ENCODE measurements at places on chromosomes 6 and 20.

DNA sequence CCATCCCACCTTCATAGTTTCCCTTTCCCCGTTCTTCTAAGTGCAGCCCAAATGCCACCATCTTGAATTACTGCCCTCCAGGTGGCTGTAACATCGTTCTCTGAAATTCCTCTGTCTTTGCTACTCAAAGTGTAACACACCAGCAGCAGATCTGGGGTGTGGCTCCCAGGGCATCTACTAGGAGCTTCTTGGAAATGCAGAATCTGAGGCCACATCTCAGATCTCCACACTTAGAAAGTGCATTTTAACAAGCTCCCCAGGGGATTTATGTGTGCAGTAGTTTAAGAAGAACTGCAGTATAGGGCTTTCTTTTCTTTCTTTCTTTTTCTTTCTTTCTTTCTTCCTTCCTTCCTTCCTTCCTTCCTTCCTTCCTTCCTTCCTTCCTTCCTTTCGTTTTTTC is 1.7 kb upstream of the MLIP start:
- no peak for DNase-seq

DNA sequence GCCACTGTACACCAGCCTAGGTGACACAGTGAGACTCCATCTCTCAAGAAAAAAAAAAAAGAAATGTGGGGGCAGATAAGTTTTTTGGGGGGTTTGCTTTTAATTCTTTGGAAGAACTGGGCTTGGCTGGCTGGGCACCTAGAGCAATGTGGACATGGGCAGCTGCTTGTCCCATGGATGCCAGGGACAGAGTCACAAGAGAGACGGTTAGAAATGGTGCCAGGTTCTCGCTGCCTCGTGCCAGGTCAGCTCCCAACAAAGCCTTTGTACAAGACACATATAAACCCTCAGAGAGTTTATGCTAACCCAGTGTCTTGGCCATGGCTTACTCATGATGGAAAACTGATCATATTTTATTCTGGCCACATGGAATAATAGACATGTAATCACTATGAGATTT is 76.2 kb upstream of the ESR1 start:
- no peak for DNase-seq

GRCh38 chr6:119586250-119586882 is 236.8 kb upstream of the MAN1A1 start:
- no peak for DNase-seq

DNA sequence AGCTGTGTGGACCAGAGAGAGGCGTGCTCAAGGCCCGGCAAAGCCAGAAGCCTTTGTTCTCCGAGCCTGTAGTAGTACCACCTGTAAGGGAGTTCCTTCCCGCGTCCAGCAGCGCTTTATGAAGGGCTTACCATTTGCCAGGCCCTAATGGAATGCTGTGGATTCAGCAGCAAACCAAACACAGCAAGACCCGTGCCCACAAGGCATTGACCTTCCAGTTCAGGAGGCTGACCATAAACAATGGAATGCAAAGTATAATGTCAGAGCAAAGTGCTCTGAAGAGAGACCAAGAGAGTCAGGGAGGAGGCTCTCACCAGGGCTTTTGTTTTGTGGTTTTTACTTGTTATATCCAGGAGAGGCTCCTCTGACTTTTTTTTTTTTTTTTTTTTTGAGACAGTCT is 209.8 kb downstream of the ZMYND8 start:
- DNase-seq, result no peak

GRCh38 chr6:35052694-35053565 is 88.2 kb downstream of the TCP11 start:
- no peak for DNase-seq

GRCh38 chr6:38404900-38405556 is 234.7 kb downstream of the BTBD9 start:
- no peak for DNase-seq

DNA sequence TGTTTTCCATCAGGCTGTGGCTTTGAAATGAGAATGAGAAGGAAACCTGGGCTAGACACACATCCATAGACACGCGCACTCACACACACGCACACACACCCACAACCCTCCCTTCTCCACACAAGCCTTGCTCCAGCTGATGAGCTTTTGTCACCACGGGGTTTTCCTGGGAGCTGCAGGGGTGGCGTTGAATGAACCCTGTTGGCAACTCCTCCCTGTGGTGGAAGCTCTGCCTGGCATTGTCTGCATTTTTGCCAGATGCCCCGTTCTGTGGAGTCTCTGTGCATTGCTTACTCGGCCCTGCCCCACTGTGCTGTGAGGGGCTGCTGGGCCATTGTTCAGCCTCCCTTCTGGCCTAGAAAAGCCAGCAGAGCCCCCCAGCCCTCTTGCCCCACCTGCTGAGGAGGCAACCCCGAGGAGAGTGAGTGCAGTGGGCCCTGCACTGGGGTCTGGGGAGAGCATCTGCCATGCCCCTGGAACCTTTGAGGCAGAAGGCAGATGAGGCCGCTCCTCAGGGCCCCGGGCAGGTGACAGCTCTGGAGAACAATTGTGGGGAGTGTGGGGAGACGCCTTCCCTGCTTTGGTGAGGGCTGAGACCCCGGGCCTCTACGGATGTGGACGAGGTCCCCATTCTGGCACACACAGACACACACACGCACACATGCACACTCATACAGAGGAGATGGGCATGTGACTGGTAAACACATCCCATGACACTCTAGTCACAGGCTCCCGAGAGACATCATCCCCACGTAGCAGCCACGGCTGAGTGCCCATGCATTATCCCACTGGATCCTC is 9.9 kb downstream of the ADIG start:
- no peak for DNase-seq

- no peak for DNase-seq
Measured at GRCh38 chr6:168397012-168397411, 44.0 kb upstream of the SMOC2 start.

DNA sequence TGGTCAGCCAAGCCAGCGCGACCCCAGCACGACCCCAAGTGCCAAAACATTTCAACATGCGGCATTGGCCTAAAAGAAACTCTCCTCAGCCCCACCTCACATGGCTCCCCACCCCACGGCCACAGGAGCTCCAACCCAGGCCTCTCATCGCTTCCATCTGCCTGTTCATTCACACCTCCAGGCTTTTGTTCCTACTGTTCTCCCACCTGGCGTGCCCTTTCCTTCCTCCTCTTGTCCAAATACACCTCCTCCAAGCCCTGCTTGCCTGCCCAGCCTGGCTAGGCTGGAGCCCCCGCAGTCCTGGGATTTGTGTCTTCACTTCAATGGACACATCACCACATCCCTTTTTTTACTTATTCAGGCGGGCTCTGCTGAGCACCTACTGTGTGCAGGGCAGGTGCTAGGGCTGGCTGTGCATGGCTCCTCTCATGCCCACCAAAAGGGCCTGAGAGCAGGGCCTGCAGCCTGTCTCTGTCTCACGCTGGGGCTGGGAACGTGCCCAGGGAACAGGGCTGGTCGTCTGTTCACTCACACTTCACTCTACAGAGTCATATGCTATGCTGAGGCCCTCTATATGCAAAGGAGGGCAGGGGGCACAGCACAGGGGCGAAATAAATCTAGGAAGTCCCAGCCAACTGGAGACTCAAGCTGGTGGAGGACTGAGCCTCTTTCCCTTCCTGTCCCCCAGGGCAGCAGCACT is 61.1 kb downstream of the GRM4 start:
- no peak for DNase-seq

- no peak for DNase-seq
Measured at GRCh38 chr6:106666282-106667021, 37.1 kb downstream of the QRSL1 start.

GRCh38 chr6:115485400-115485799 is 575.3 kb downstream of the FRK start:
- no peak for DNase-seq

DNA sequence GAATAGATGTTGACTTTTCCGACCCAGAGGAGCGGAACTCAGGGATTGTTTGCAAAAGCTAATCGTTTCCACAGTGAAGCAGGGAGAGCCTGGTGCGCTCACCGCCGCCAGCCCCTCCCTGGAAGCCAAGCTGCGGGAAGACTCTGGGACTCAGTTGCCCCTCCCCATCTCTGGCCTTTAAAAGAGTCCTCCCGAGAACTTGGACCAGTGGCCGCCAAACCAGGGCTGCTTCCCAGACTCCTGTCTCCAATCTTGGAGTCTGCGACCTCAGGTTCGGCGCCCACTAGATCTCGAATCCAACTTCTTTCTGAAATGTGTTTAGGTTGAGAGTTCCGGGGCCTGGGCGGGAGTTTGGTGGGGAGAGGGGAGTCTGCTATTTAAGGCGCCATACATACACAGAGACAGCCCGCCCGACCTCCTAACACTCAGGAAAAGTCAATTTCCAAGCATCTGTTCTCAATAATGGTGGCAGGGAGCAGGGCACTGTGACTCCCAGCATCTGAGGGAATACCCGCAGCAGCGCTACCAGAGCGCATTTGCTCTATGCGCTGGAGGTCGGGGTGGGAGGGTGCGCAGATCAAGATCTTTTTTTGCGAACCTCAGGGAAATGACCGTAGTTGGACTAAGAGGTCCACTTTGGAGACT is 800 bp upstream of the GRIK2 start:
- no peak for DNase-seq

- DNase-seq, result no peak
Measured at GRCh38 chr20:39983655-39984054, 705.4 kb downstream of the MAFB start.

DNA sequence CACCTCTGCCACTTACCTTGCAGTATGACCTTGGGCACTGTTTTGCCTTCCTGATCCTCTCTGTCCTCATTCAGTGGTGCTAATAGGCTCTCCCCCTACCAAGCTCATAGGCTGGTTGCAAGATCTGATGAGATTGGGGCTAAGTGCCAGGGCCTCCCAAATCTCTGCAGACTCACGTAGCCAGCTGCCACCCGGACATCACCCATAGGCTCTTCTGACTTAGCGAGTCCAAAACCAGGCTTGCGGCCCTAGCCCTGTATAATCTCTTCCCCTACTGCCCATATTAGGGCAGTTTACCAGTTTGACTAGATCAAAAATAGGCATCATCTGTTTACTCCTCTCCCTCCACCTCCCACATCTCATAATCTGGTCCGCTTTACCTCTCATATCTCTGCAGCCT is 54.2 kb upstream of the VSTM2L start:
- DNase-seq, result no peak

Data from stimulated activated CD4-positive, alpha-beta T cell treated with anti-CD3 and anti-CD28 coated beads, Interleukin-12 subunit alpha, Interleukin-12 subunit beta, amount 100 ng/mL, for 48 hours (primary cell).